Thymus (tissue), 14 donors: ENCODE measurements at places on chromosomes 5 and 9. TPM values are rescaled to one million over a fixed set of nuclear protein-coding genes. Genes with fewer than 3 reads are reported as not detected.

DNA sequence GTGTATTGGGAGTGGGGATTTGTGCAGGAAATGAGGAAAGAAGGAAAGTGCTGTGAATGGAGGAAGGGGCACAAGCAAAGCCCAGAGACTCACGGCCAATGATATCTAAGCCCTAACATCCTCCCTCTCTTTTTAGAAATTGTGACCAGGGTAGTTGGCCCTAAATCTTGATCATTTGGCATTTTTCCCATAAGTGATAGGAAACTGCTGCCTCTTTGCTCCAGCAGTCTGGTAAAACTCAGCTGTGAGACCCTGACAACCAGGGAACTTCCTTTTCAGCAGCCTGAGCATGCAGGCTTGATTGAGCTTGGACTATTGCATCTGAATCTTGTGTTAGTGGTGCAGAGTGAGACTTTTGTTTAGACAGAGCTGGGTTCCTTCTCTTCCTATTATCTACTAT is 9.6 kb upstream of the ADRB2 start:
- no peak for DNase-seq

The FCHO2 gene
- polyA plus RNA-seq: 17.8 TPM

DNA sequence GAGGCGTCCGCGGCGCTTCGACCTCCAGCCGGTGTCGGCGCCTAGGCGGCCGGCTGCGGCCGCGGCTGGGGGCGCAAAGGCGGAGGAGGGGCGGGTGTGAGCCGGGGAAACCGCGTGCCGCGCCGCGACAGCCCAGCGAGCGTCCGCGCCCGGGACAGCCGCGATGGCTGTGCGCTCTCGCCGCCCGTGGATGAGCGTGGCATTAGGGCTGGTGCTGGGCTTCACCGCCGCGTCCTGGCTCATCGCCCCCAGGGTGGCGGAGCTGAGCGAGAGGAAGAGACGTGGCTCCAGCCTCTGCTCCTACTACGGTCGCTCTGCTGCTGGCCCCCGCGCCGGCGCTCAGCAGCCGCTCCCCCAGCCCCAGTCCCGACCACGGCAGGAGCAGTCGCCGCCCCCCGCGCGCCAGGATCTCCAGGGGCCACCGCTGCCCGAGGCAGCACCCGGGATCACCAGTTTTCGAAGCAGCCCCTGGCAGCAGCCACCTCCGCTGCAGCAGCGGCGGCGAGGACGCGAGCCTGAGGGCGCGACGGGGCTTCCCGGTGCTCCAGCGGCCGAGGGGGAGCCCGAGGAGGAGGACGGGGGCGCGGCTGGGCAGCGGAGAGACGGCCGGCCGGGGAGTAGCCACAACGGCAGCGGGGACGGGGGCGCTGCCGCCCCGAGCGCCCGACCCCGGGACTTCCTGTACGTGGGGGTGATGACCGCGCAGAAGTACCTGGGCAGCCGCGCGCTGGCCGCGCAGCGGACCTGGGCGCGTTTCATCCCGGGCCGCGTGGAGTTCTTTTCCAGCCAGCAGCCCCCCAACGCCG is 605 bp downstream of the CHSY3 start:
- no peak for DNase-seq

GRCh38 chr5:128483738-128484137 is 54.3 kb downstream of the FBN2 start:
- DNase-seq: no peak

The PIP5K1B gene
- 1.2 TPM for polyA plus RNA-seq

The GARIN3 gene
- not detected for polyA plus RNA-seq

- no peak for DNase-seq
Observed at GRCh38 chr9:75462866-75463265, 374.6 kb downstream of the OSTF1 start.

GRCh38 chr5:175214152-175214551 is 229.8 kb downstream of the DRD1 start:
- no peak for DNase-seq
